ENCODE measurements at places on chromosomes 7 and 10. TPM values are rescaled to one million over a fixed set of nuclear protein-coding genes. Genes with fewer than 3 reads are reported as not detected.

Gene PALD1
- total RNA-seq, result under 0.01 TPM

DNA sequence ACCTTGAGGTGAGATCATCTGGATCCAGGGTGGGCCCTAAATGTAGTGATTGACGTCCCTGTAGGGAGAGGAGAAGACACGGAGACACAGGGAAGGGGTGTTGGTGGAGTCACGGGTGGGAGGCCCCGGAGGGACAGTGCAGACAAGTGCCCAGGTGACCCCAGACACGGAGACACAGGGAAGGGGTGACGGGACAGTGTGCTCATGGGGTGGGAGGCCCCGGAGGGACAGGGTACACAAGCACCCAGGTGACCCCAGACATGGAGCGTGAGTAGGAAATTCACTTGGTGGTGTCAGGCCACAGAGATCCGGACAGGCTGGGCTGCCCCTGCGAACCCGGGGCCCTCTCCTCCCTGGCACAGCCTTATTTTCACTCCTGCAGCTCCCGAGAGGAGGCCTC lies 176.9 kb downstream of the PTPRN2 start:
- no peaks in the 10 kb centered on the region for H3K4me1 ChIP-seq
- H3K36me3 ChIP-seq, result no peaks in the 10 kb centered on the region
- no peak for DNase-seq
- no peak overlapping the region for H3K27ac ChIP-seq
- H3K4me3 ChIP-seq, result no peak overlapping the region

GRCh38 chr7:134293002-134293740 lies 23.6 kb downstream of the SLC35B4 start:
- no peak for DNase-seq
- H3K4me3 ChIP-seq, result no peak overlapping the region
- H3K27me3 ChIP-seq, result no peaks in the 10 kb centered on the region
- H3K27ac ChIP-seq, result no peak overlapping the region

GRCh38 chr7:141884539-141885225 lies 31.5 kb upstream of the OR9A4 start:
- H3K4me1 ChIP-seq, result no peaks in the 10 kb centered on the region
- no peaks in the 10 kb centered on the region for H3K27me3 ChIP-seq
- DNase-seq, result no peak
- no peaks in the 10 kb centered on the region for H3K36me3 ChIP-seq
- H3K27ac ChIP-seq, result no peak overlapping the region

- H3K4me3 ChIP-seq, result no peak overlapping the region
- H3K27ac ChIP-seq, result no peak overlapping the region
- H3K4me1 ChIP-seq, result peaks cover 5% of the 10 kb centered on the region
- H3K36me3 ChIP-seq, result peaks cover 20% of the 10 kb centered on the region
- H3K27me3 ChIP-seq, result no peaks in the 10 kb centered on the region
Measured at GRCh38 chr7:101232141-101232850, 5.3 kb downstream of the CLDN15 start.

DNA sequence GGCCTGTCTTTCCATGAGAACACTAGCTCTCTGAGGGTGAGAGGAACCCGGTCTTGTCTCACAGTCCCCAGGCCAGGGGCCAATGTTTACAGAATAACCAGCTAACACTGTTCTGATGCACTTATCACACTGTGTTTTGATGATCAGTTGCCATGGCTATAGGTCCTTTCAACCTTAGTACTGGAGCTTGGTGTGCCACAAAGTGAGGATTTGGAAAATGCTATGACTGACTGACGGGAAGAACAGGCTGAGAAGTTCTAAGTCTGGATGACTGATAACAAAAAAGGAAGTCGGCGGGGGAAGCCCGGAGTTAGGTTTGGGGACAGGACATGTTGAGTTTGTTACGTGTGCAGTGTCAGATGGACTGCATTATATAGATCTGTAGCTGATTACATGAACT lies 141.8 kb downstream of the CTTNBP2 start:
- DNase-seq, result peak; percentile 22
- no peaks in the 10 kb centered on the region for H3K27me3 ChIP-seq
- H3K4me1 ChIP-seq, result no peaks in the 10 kb centered on the region
- no peak overlapping the region for H3K27ac ChIP-seq
- peaks cover 8% of the 10 kb centered on the region for H3K36me3 ChIP-seq

Gene C10orf71
- total RNA-seq, result not detected

- H3K27me3 ChIP-seq, result no peaks in the 10 kb centered on the region
- H3K4me1 ChIP-seq, result peaks cover 5% of the 10 kb centered on the region
- peak; percentile 93 for DNase-seq
Measured at GRCh38 chr7:77536413-77537135, 521 bp upstream of the PTPN12 start.

Gene OSBPL3
- total RNA-seq, result 29.9 TPM

Gene HOXA13
- not detected for total RNA-seq

- H3K27ac ChIP-seq, result peak within 1 kb of the TSS; percentile 5
- H3K4me3 ChIP-seq, result peak within 1 kb of the TSS; percentile 91
- no peaks in the 10 kb centered on the region for H3K36me3 ChIP-seq
- peak; percentile 29 for DNase-seq
Measured at GRCh38 chr10:15370856-15371701, at the start of gene FAM171A1. Gene FAM171A1 (minus strand): TSS chr10:15371289. CDS start chr10:15371052, 237 bp downstream.

DNA sequence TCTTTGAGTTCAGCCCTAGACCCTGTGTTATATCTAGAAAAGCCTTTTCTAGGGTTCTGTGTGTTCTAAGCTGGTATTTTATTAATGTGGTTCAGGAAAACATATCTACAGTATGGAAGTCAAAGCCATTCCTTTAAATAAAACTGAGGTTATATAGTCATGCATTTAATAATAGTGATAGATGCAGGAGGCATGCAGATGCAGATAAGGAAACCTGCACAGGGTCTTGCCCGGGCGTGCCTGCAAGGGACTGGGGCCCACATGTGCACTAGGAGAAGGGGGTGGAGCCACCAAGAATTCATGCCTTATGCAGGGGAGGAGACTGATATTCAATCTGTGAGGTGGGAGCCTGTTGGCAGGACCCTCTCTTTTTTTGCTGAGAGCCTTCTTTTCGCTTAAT lies 171.5 kb downstream of the PRPF18 start:
- H3K36me3 ChIP-seq, result no peaks in the 10 kb centered on the region
- DNase-seq, result peak; percentile 70
- peaks cover 11% of the 10 kb centered on the region for H3K4me1 ChIP-seq
- no peaks in the 10 kb centered on the region for H3K27me3 ChIP-seq

DNA sequence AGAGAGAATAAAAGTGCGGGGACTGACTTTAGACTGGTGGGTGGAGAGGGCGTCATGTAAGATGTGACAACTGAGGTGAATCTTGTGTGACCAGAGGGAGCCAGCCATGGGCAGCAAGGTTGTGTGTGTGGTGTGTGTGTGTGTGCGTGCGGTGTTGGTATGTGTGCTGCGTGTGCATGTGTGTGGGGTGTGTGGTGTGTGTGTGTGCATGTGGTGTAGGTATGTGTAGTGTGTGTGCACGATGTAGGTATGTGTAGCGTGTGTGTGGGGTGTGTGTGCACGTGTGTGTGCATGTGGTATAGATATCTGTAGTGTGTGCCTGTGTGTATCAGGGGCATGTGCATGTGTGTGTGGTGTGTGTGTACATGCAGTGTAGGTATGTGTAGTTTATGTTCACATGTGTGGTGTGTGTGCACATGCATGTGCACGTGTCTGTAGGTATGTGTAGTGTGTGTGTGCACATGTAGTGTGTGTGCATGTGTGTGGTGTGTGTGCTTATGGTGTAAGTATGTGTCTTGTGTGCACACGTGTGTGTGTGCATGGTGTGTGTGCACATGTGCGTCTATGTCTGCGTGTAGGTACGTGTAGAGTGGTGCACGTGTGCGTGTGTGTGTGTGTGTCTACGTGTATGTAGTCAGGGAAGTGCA lies 312.3 kb upstream of the MKI67 start:
- H3K4me1 ChIP-seq, result no peaks in the 10 kb centered on the region
- H3K4me3 ChIP-seq, result no peak overlapping the region
- no peak overlapping the region for H3K27ac ChIP-seq
- no peaks in the 10 kb centered on the region for H3K27me3 ChIP-seq
- DNase-seq, result no peak

GRCh38 chr10:29239569-29240472 lies 49.0 kb upstream of the LYZL1 start:
- H3K4me1 ChIP-seq, result no peaks in the 10 kb centered on the region
- peaks cover 43% of the 10 kb centered on the region for H3K27me3 ChIP-seq
- no peak for DNase-seq
- H3K27ac ChIP-seq, result no peak overlapping the region

- peaks cover 16% of the 10 kb centered on the region for H3K36me3 ChIP-seq
- DNase-seq, result peak; percentile 4
- H3K4me1 ChIP-seq, result peaks cover 3% of the 10 kb centered on the region
- H3K4me3 ChIP-seq, result no peak overlapping the region
- H3K27me3 ChIP-seq, result no peaks in the 10 kb centered on the region
- no peak overlapping the region for H3K27ac ChIP-seq
Measured at GRCh38 chr10:22550732-22551131, 163.6 kb downstream of the PIP4K2A start.

DNA sequence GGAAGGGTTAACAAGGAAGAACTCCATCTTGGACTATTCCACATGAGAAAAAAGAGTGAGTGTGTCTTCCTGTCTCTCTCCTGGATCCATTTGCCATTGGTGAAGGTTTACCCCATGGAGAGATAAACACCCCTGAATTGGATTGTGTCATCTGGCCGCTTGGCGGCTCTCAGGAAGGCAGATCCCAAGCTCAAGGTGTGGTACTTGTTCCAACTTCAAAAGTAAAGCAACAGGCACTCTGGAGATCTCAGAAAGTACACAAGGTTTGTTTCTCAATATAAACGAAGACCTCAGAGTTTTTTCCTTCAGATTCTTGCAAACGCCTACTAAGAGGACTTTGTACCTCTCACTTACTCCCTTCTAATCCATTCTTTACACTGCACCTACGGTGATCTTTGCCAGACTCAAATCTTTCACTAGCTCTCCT lies 116.7 kb downstream of the REEP3 start:
- no peak overlapping the region for H3K27ac ChIP-seq
- no peak for DNase-seq
- no peaks in the 10 kb centered on the region for H3K27me3 ChIP-seq
- no peaks in the 10 kb centered on the region for H3K36me3 ChIP-seq
- H3K4me1 ChIP-seq, result peaks cover 2% of the 10 kb centered on the region
- H3K4me3 ChIP-seq, result no peak overlapping the region

Gene DEPP1
- 13.6 TPM for total RNA-seq

DNA sequence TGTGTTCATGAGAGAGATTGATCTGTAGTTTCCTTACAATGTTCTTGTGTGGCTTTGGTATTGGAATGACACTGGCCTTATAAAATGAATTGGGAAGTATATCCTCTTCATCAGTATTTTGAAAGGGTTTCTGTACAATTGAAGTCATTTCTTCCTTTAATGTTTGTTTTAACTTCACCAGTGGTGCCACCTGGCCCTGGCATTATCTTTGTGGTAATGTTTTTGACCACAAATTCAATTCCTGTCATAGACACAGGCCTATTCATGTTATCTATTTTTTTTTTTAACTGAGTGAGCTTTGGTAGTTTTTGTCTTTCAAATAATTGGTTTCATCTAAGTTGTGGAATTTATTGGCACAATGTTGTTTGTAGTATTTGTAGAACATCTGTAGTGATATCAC lies 127.7 kb downstream of the CDK14 start:
- no peaks in the 10 kb centered on the region for H3K36me3 ChIP-seq
- DNase-seq, result no peak
- no peaks in the 10 kb centered on the region for H3K27me3 ChIP-seq
- H3K27ac ChIP-seq, result no peak overlapping the region
- H3K4me3 ChIP-seq, result no peak overlapping the region
- peaks cover 5% of the 10 kb centered on the region for H3K4me1 ChIP-seq

- H3K27ac ChIP-seq, result no peak overlapping the region
- DNase-seq, result no peak
- no peak overlapping the region for H3K4me3 ChIP-seq
Measured at GRCh38 chr7:108659261-108659660, 89.6 kb downstream of the DNAJB9 start.

GRCh38 chr7:74365322-74366022 lies 76.3 kb downstream of the CLIP2 start:
- DNase-seq, result peak; percentile 43
- H3K4me1 ChIP-seq, result no peaks in the 10 kb centered on the region
- no peak overlapping the region for H3K27ac ChIP-seq

DNA sequence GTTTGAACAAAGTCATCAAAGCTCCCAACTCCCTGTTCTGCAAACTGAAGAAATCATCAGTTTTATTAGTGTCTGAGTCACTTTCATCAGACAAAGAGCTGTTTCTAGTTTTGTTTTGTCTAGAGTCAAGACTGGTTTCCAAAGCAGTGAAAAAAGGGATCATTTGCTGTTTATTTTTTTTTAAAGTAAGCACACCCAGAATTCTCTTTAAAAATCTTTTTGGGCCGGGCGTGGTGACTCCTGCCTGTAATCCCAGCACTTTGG lies 972.0 kb upstream of the CELF2 start:
- peaks cover 1% of the 10 kb centered on the region for H3K4me1 ChIP-seq
- H3K36me3 ChIP-seq, result no peaks in the 10 kb centered on the region
- no peaks in the 10 kb centered on the region for H3K27me3 ChIP-seq
- no peak overlapping the region for H3K4me3 ChIP-seq
- H3K27ac ChIP-seq, result no peak overlapping the region

Gene MYH16
- total RNA-seq, result 0.18 TPM

DNA sequence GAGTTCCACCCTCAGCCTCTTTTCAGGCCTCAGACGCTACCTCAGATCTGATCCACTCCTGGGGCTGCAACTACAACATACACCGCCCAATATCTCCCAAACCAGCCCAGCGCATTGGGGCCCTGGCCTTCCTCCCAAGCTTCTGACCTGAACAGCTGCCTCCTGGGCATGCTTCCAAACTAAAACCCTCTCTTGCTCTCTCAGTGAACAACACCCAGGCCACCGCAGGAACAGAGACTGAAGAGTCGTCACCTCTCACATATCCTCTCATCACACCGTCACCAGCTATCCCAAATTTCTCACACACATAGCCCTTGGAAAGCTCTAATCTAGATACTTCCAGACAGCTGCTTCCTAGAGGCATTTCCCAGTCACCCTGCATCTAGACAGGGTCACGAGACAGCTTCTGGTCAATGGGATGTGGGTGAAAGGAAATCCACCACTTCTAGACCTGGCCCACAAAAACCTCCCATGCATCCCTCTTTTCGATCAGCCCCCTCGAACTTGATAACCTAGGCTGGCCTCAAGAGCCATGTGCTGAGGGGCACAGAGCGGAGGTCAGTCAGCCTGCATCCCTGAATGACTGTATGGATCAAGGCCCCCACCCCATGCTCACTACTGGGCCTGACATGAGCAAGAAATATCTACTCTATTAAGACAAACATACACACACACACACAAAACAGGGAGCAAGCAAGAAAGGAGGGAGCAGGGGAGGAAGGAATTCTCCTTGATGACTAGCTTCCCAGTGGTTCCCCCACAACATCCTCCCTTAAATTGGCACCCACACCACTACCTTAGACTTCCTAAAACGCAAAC lies 1.8 kb downstream of the PARP12 start:
- H3K27ac ChIP-seq, result no peak overlapping the region
- peak; percentile 75 for DNase-seq
- H3K4me3 ChIP-seq, result no peak overlapping the region
- H3K27me3 ChIP-seq, result no peaks in the 10 kb centered on the region
- H3K4me1 ChIP-seq, result peaks cover 21% of the 10 kb centered on the region

Gene HOXA9
- 0.28 TPM for total RNA-seq

DNA sequence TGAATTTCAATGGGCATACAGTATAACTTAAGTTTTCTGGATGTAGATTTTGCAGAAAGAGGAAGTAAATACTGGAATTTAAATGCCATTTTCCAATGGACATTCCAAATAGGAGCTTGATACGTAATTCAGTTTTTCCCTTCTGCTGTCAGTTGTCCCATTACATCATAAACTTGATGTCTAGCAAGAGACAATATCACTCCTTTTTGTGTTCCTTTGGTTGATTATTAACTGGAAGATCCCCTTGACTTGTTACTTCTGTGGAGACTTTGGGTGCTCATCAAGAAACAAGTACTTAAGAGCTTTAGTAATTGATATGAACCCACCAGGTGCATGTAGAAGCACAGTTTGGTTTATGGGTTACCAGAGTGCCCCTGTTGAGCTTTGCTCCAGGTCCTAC lies 116.1 kb downstream of the ST7 start:
- no peak overlapping the region for H3K27ac ChIP-seq
- DNase-seq, result no peak
- H3K36me3 ChIP-seq, result no peaks in the 10 kb centered on the region

Data from IMR-90 (cell line).